ENCODE measurements at places on chromosomes 13 and 19. TPM values are rescaled to one million over a fixed set of nuclear protein-coding genes. Genes with fewer than 3 reads are reported as not detected.

The ZSCAN18 gene
- total RNA-seq, result 3.0 TPM

The RAB4B gene
- total RNA-seq, result 7.9 TPM

The SERTM1 gene
- not detected for total RNA-seq

The BSG gene
- 129 TPM for total RNA-seq

The POLRMT gene
- 10.3 TPM for total RNA-seq

The FCAR gene
- total RNA-seq, result not detected

The MBD3L2 gene
- total RNA-seq, result not detected

The INSL3 gene
- not detected for total RNA-seq

The RDH8 gene
- total RNA-seq, result not detected

The CYP4F8 gene
- not detected for total RNA-seq

The CYP2A6 gene
- not detected for total RNA-seq

The FUT2 gene
- not detected for total RNA-seq

The CLEC11A gene
- total RNA-seq, result 19.2 TPM

The SKA3 gene
- total RNA-seq, result 24.4 TPM

The ARGLU1 gene
- total RNA-seq, result 28.1 TPM

The ZNF560 gene
- total RNA-seq, result 0.90 TPM

The ATXN8OS gene
- not detected for total RNA-seq

The CD209 gene
- total RNA-seq, result not detected

The KANK3 gene
- not detected for total RNA-seq

The JSRP1 gene
- not detected for total RNA-seq

The CA11 gene
- total RNA-seq, result 1.3 TPM

The PALM gene
- 2.2 TPM for total RNA-seq

The ZNF320 gene
- 5.0 TPM for total RNA-seq

The DDX49 gene
- 55.8 TPM for total RNA-seq

The TTC9B gene
- not detected for total RNA-seq

The CEACAM16 gene
- total RNA-seq, result not detected

The NBEA gene
- total RNA-seq, result 2.2 TPM

The GNG14 gene
- not detected for total RNA-seq

The UBE2L5 gene
- 0.18 TPM for total RNA-seq

The ACER1 gene
- not detected for total RNA-seq

The KLK15 gene
- not detected for total RNA-seq

The XRCC1 gene
- 12.5 TPM for total RNA-seq

Measured in IMR-90 (cell line).